ENCODE measurements at places on chromosomes 12 and 14.

- DNase-seq = no peak
Measured at GRCh38 chr12:54427106-54427505, 8.0 kb upstream of the ITGA5 start.

- DNase-seq = no peak
Measured at GRCh38 chr14:41457393-41457792, 149.3 kb upstream of the LRFN5 start.

- DNase-seq = no peak
Measured at GRCh38 chr12:112788205-112788604, 3.3 kb upstream of the RPH3A start.

DNA sequence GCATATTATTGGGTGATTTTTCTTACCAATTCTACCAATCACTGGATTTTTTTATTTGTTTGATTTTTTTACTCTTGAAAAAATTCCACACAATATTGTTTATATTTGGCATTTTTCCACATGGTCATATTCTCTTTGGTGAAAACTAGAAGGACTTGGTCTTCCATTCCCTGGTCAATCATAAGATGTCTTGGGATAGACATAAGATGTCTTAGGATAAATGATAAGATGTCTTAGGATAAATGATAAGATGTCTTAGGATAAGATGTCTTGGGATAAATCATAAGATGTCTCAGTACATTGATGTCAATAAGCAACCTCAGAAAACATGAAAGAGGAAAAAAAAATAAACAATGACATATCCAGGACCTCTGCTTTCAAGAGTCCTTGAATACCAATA, 309.1 kb downstream of the LRFN5 start:
- no peak for DNase-seq

GRCh38 chr12:93441081-93441616, 598 bp downstream of the UBE2N start:
- no peak for DNase-seq

- DNase-seq = no peak
Measured at GRCh38 chr12:56358836-56359532, 923 bp downstream of the STAT2 start.

DNA sequence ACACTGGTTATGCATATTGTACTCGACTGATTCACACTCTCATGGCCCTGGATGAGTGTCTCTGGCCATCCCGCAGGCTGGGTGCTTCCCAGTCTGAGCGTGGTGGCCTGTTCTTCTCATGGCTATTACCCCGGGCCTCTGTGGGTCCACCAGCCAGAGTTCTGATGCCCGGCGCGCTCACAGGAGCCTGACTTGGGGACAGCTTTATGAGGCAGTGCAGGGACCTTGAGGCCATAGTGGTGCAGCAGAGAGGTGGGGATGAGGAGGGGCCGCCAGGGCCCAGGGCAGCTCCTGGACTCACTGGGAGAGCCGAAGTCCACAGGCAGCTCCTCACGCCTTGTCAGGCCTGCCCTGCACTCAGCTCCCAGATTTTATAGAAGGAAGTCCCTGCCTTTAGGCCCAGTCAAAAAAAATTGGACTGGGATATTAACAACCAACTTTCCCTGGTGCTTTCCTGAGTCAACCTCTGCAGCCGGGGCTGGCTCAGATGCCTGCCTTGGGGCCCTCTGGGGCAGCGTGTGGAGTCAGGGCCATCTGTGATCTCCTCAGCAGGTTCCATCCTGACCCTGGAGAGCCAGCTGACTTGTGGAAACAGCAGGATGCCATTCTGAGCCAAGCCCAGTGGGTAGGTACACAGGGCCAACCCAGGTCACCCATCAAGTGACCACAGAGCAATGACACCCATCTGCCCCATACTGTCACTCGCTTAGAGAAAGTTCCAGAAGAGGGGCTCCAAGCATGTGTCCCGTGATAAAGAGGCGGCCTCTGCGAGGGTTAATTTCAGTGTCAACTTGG, 89.4 kb upstream of the DIO3 start:
- no peak for DNase-seq

DNA sequence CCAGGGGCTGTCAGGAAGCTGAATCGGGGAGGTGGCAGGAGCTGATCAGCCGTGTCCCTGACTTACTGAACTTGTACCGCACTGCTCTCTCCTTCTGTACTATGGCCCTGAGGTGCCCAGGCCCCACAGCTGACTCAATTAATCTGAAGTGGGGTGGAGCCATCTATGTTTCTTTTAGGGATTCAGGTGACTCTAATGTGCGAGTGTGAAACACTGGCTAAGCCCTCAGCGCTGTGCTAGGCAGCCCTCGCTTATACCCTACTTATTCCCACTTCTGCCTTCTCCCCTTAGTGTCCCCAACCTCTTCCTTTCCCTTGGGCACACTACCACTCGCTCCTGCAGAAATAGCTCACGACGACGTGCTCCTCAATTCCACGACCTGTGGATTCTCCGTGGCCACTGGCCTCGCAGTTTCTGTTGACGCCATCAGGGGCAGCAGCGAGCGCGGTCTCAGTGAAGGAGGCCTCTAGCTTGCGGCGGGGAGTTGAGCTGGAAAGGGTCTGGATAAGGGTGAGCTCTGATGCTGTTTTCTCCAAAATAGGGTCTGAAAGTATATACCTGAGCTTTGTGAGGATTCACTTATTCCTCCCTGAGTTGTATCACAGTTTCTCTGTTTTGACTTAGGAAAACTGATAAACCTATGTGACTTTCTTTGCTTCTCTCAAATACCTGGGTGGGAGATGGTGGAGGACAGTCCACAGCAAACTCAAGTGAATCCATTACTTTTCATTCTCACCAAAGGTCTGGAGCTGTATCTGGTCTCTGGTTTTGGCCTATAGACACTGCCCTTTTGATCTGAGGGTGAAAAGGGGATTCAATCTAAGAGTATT, 167.6 kb downstream of the SLC41A2 start:
- DNase-seq = no peak

- DNase-seq = no peak
Measured at GRCh38 chr12:47851303-47851952, 31.7 kb upstream of the HDAC7 start.

GRCh38 chr12:127268213-127268612, 998.8 kb upstream of the TMEM132C start:
- no peak for DNase-seq

DNA sequence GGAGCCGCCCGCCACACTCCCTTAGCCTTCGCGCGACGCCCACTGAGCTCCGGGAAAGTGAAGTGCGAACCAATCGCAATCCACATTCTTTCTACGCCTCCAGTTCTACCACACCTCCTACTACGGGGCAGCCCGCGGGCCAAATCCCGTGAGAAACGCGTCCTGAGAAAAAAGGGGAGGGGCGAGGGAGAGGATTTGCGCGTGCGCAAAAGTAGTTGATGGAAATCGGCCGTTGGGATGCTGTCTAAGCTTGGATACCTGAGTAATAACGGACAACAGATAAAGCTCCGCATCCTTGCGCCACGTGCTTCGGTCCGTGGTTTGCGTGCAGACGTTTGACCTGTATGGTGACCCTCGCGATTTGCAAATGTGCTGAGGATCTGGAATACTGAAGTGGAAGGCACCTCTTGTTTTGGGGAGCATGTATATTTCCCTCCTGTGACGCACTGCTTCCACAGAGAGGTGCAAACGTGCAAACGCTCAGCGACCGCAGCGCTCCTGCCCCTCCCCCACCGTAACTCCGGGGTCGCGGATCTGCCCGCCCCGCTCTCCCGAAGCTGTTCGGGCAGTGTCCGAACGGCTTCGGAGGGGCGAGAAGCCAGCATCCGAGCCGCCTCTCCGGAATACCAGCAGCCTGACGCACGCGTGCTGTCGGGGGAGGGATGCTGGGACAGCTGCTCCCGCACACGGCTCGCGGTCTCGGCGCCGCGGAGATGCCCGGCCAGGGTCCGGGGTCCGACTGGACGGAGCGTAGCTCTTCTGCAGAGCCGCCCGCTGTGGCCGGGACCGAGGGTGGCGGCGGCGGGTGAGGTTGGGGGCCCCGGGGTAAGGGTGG, at the start of the genes FAM216A and GPN3:
FAM216A (plus strand) TSS at position 632 of the 835 bp plus-strand sequence; CDS start at position 663, 31 bp downstream.
GPN3 (minus strand) TSS at position 44 of the 835 bp plus-strand sequence. CDS start 54 bp downstream, outside the sequence.
- peak; percentile 70 for DNase-seq

All from cerebellar nuclear complex (tissue), 1 donor.